ENCODE measurements at places on chromosomes 13 and 19.

- no peak for DNase-seq
Measured at GRCh38 chr13:19664481-19665230, 31.2 kb downstream of the MPHOSPH8 start.

GRCh38 chr19:36265064-36265463 is 50.2 kb downstream of the ZNF146 start:
- DNase-seq: no peak

- DNase-seq: no peak
Measured at GRCh38 chr19:53328967-53329366, 4.6 kb upstream of the ZNF845 start.

DNA sequence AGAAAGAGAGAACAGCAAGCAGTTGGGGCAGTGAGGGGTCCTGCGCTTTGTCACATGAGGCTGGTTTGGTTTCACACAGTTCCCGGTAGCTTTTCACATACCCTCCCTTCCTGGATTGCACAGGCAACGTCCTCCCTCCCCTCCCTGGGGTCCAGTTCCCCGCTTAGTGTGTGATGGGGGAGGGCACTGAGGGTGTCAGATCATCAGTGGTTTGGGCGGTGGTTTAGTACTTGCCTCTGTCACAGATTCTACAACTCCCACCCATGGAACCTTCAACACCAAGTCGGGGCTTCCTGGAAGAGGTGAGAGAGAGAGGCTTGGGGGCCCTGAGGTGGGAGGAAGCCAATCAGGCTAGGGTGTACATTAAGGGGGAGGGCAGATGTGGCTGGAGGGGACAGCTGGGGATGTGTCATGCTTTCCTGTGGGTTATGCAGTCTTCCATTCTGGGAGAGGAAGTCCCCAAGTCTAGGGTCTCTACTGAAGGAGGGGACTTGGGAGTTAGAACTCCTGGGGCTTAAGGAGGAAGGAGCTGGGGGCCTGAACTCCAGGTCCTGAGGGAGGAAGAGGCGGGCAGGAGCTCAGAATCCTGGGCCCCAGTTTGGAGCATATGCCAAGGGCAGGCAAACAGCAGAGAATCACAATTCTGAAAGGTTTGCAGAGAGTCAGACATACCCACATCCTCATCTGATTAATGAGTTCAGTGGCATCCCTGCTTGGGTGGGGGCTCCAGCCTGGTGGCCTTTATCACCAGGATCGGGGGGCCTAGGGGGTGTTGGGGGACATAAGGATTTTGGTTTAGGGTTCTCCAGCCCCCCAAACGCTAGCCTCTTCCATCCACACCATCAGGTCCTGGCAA is at the start of gene NKG7:
TSS of gene NKG7 (minus strand) at position 6 of the 856 bp plus-strand sequence. CDS start 119 bp downstream, outside the sequence.
- DNase-seq: peak; percentile 58

DNA sequence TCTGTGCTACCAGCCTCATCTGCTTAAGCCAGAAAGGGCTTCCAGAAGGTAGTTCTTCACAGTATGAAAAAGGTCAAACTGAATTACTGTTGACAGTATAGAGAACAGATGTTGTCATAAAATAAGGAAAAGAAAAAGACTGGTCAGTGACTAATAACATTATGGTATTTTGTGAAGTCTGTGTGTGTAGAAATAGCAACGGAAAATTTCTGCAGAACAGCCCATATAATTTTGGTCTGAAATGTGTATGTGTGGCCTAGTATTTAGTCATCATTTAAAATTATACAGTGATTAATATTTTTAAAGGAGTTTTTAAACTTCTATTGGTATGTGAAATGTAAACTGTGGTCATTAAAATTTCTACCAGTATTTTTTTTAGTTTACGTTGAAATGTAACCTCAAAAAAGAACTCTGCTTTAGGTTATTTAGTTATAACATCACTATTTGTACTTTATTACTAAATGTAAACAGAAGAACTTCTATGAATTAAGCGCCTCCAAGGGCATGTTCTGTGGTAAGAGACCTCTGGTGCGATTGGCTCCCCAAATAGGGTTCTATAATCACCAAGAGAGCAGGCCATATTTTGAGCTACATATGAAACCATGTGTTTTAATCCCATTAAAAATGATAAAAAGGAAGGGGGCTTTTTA is 3.3 kb upstream of the GPR183 start:
- no peak for DNase-seq

GRCh38 chr13:111900390-111901131 is 166.4 kb upstream of the SOX1 start:
- DNase-seq: no peak

DNA sequence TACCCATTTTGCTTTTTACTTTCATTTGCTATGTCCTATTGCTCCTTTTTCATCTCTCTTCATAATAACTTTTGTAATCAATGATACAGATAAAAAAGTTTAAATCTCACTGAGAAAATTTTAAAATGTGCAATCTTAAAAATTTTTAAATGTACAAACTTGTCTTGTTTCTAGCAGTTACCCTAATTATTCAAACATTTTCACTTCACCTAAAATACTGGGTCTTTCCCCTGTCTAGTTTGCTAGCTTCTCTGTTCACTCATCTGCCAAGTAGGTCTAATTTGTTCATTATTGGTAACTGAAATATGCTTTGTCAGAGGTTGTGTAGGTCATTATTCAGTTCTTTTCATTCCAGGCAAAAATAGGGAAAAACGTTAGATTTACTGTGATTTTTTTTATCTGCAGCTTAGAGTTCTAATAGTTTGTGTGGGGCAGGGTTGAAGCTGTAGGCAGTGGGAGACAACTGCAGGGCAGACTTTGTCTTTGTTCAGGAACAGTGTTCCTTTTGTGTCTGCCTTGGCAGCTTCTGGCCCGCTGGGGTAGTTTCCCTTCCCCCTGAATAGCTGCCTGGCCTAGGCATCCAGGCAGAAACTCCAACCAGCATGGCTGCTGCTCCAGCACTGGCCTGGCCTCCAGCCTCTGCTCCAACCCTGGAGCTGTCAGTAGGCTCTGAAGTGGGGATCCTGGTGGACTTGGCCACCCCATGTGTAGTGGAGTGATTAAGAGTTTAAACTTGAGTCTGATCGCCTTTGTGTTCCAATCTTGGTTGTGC is 48.5 kb downstream of the WDFY2 start:
- DNase-seq: no peak

- peak; percentile 57 for DNase-seq
Measured at GRCh38 chr19:19185853-19186740, 5.9 kb downstream of the BORCS8 start.

- no peak for DNase-seq
Measured at GRCh38 chr13:30763786-30764413, 28.6 kb downstream of the ALOX5AP start.

DNA sequence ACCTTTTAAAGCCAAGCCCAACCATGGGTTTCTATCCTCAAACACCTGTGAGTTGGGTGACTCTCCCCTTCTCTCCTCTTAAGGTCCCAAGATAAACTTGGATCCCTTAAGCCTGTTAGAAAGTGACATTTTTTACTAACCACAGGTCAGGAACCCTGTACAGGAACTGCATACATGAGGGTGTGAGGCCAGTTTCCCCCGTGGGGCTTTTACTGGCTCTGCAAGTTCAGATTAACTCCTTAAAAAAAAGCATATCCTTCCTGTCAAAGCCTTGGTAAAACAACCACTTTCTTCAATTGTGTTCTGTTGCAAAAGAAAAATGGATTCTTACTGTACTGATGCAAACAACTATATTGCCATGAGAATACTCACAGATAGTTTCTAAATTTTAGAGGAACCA is 2638.7 kb upstream of the PCDH20 start:
- no peak for DNase-seq

DNA sequence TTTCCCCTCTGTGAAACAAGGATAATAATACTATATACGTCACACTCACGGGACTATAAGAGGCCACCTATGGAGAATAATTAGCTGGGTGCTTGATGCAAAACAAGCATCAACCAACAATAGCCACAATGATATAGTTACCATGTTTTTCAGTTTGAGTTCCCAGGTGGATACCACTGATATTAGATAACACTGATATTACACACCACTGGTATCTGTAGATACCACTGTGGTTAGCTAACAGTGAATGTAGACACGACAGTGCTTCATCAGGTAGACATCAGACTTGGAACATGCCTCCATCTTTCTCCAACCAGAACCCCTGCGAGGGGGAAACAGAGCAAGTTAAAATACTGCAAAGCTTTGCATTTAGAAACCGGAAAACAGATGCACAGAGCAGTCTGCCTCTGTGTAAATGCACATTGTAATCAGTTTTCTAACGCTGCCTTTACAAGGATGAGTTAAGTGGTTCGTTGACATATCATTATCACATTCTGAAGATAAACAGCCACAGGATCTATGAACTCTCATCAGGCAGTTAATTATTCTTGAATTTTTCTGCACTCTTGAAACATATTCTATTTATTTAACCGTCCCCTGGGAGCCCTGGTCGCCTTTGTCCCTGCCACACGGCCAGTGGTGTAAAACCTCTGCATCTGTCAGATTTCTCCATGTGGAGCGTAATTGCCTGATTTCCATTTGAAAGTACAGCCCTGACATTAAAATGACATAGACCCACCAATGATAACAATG is 80.7 kb downstream of the RNASEH2B start:
- DNase-seq: no peak

- DNase-seq: no peak
Measured at GRCh38 chr19:14979476-14980255, at the start of gene SLC1A6. SLC1A6 (minus strand) TSS chr19:14979864; CDS start chr19:14972910, 6,954 bp downstream.

GRCh38 chr19:13691569-13692435 is 72.5 kb upstream of the MRI1 start:
- DNase-seq: no peak

DNA sequence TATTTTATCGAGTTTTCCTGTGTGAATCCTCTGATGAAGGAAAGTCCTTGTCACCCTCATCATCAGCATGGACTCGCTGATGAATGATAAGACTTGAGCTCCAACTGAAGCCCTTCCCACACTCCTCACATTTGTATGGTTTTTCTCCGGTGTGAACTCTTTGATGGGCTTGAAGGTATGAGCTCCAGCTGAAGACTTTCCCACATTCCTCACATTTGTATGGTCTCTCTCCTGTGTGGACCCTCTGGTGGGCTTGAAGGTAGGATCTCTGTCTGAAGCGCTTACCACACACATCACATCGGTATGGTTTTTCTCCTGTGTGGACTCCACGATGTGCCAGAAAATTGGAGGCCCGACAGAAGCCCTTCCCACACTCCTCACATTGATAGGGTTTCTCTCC is 21.7 kb downstream of the ZNF45 start:
- no peak for DNase-seq

DNA sequence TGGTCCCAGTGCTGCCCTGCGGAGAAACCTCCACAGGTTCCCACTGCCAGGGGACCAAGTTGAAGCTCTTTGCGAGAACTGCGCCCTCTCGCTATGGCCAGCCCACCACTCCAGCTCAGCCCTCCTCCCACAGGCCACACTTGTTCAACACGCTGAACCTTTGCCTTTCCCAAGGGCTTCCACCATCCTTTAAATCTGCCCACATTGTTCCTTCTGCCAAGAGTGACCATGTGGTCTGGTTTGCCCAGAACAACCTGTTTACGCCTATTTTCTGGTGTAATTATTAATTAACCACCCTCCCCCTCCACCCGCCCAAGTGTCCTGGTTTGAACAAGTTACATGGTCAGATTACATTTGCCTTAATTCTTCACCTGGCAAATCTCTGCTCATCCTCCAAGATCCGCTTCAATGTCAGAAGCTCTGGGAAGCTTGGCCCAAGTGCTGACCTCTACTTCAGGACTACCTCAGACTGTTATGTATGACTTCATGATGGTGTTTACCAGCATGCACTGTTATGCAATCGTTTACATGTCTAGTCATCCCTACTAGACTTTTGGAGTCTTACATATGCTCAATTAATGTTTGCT is 12.0 kb upstream of the USP12 start:
- DNase-seq: no peak

DNA sequence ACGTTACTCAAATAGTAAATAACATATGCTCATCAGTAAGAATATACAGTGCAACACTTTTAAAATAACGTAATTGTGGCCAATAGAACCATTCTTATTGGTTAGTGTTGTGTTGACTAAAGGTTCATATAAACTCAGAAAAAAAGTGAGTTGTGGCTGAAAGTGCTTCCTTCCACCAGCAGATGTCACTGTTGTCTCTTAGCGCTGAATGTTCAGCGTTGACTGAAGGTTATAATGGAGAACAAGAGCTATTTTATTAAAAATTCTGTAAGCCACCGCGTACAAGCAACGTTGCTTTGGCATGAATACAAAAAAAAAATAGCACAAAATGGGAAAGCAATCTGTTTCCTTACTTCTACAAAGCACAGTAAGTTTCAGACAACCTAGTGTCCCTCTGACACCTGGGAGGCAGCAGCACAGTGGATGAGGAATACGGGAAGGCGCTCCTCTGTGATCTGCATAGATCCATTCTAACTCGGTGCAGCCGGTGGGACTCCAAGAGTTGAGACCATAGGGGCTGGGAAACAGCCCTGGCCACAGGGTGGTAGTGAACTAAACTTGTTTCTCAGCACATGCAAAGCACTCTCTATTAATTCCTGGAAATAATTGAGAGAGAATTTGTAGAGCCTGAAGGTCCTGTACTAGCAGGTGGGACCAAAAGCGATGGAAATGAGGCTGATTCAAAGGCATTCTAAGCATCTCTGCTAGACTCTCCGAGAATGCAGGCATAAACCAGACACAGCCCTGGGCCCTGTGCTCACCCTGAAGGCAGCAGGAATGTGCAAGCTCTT is 23.9 kb upstream of the OXGR1 start:
- peak; percentile 10 for DNase-seq

GRCh38 chr19:16012552-16012951 is 63.7 kb upstream of the TPM4 start:
- no peak for DNase-seq

DNA sequence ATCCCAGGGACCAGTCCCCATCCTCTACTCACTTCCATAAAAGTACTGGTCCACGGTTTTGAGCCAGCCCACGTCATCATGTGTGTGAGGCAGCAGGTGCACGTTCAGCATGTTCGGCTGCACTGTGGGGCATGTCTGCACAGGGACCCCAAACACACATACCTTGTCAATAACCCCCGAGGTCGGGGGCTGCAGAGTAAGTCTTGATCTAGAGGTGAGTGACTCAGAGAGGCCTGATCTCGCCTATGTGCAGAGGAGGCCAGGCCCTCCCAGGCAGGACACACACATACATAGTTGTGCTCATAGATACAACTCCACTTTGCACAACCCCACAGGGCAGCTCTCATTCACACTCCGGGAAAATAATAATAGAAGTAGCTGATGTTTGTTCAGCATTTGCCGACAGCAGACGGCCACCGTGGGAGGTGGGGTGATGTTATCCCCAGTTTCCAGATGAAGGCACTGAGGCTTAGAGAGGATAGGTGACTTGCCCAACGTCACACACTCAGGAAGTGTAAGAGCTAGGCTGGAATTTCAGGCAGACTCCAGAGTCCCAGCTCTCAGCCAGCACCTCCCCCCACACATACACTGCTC is 774 bp downstream of the MAN2B1 start:
- no peak for DNase-seq

GRCh38 chr19:57068921-57069697 is 50.7 kb upstream of the USP29 start:
- DNase-seq: no peak

GRCh38 chr13:27915301-27916207 is 4.2 kb upstream of the PDX1 start:
- no peak for DNase-seq

DNA sequence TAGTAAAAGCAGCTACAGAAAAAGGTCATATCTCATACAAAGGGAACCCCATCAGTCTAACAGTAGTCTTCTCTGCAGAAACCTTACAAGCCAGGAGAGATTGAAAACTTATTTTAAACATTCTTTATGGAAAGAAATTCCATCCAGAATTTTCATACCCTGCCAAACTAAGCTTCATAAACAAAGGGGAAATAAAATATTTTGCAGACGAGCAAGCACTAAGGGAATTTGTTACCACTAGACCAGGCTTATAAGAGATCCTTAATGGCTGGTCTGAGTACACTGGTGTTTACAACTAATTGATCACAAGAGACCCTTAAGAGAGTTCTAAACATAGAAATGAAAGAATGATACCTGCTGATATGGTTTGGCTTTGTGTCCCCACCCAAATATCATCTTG is 128.6 kb upstream of the TNFSF11 start:
- no peak for DNase-seq
